ENCODE measurements at places on chromosomes 5 and 9. TPM values are rescaled to one million over a fixed set of nuclear protein-coding genes. Genes with fewer than 3 reads are reported as not detected.

- no peak for DNase-seq
- no peaks in the 10 kb centered on the region for H3K4me1 ChIP-seq
- no peaks in the 10 kb centered on the region for H3K36me3 ChIP-seq
Measured at GRCh38 chr9:70457235-70457634, 42.8 kb upstream of the KLF9 start.

- H3K36me3 ChIP-seq, result no peaks in the 10 kb centered on the region
- H3K4me1 ChIP-seq, result peaks cover 4% of the 10 kb centered on the region
- H3K27me3 ChIP-seq, result peaks cover 3% of the 10 kb centered on the region
- DNase-seq, result no peak
- H3K4me3 ChIP-seq, result no peak overlapping the region
Measured at GRCh38 chr9:121500165-121500478, 478 bp upstream of the GGTA1 start.

DNA sequence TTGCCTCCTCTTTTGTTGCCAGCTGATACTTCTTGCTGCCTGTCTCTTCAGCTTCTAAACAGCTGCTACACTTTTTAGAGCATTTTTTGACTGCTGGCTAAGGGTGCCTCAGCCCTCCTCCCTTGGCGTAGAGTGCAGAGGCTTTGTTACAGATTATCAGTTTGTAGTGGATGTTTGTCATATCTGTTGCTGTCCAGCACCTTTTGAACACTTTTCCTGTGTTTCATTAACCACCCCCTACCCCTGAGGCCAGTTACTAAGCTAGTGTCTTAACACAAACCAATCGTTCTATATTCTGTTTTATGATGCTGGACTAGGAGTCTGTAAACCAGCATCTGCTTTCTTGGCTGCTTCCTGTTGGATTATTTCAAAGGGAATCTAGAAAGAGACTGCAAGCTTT is 441.5 kb downstream of the DNAH5 start:
- no peak overlapping the region for H3K27ac ChIP-seq
- no peaks in the 10 kb centered on the region for H3K36me3 ChIP-seq
- DNase-seq, result no peak
- H3K4me1 ChIP-seq, result no peaks in the 10 kb centered on the region

DNA sequence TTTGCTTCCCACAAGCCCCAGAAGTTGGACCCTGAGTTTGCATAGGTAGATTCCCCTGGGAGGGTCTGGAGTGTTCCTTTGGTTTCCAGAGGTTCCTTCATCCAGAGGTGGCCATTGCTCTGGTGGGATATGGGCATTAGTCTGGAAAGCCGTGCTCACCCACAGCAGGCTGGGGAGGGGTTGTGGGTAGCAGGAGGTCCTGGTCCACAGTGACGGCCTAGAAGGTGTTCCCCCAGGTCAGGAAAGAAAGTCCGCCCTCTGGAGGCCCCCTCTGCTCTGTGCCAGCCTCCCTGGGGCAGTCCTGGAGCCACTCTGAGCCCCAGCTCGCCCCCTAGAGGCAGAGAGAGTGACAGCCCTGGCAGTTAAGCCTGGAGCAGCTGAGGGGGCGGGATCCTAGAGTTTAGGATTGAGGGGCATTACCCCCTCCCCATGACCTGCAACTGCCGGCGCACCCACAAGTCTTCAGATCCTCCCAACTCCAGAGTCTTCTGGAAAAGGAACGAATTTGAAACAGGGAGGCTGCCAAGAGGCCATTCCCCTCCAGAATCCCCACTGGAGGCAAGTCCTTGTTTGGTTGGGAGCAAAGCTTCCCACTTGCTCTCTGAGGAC is 36.8 kb downstream of the NDST1 start:
- peak; percentile 17 for DNase-seq
- no peak overlapping the region for H3K27ac ChIP-seq
- no peaks in the 10 kb centered on the region for H3K36me3 ChIP-seq
- H3K4me3 ChIP-seq, result no peak overlapping the region
- no peaks in the 10 kb centered on the region for H3K4me1 ChIP-seq

GRCh38 chr5:152601806-152602732 is 197.0 kb upstream of the NMUR2 start:
- H3K27me3 ChIP-seq, result no peaks in the 10 kb centered on the region
- no peaks in the 10 kb centered on the region for H3K4me1 ChIP-seq
- no peak overlapping the region for H3K4me3 ChIP-seq
- no peaks in the 10 kb centered on the region for H3K36me3 ChIP-seq

- DNase-seq, result no peak
- peaks cover 53% of the 10 kb centered on the region for H3K4me1 ChIP-seq
- H3K36me3 ChIP-seq, result peaks cover 54% of the 10 kb centered on the region
- peak overlapping the region; percentile 97 for H3K27ac ChIP-seq
- no peaks in the 10 kb centered on the region for H3K27me3 ChIP-seq
- H3K4me3 ChIP-seq, result peak overlapping the region; percentile 86
Measured at GRCh38 chr5:134124289-134125038, 10.0 kb downstream of the TCF7 start.

DNA sequence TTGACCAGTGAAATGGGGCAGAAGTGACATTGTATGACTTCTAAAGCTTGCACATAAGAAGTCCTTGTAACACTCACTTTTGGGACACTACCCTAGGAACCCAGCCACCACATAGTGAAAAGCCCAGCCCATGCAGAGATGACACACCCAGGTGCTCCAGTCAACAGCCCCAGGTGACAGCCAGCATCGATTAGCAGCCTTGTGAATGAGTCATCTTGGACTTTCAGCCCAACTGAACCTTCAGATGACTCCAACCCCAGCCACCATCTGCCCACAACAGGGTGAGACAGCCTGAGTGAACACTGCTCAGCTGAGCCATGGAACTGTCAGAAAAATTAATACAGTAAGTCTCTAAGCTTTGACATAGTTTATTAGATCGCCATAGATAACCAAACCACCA is 458.6 kb downstream of the ZSWIM6 start:
- H3K4me3 ChIP-seq, result no peak overlapping the region
- H3K27ac ChIP-seq, result no peak overlapping the region
- no peak for DNase-seq
- H3K4me1 ChIP-seq, result no peaks in the 10 kb centered on the region
- no peaks in the 10 kb centered on the region for H3K27me3 ChIP-seq

Gene ST8SIA4
- total RNA-seq, result 21.9 TPM

DNA sequence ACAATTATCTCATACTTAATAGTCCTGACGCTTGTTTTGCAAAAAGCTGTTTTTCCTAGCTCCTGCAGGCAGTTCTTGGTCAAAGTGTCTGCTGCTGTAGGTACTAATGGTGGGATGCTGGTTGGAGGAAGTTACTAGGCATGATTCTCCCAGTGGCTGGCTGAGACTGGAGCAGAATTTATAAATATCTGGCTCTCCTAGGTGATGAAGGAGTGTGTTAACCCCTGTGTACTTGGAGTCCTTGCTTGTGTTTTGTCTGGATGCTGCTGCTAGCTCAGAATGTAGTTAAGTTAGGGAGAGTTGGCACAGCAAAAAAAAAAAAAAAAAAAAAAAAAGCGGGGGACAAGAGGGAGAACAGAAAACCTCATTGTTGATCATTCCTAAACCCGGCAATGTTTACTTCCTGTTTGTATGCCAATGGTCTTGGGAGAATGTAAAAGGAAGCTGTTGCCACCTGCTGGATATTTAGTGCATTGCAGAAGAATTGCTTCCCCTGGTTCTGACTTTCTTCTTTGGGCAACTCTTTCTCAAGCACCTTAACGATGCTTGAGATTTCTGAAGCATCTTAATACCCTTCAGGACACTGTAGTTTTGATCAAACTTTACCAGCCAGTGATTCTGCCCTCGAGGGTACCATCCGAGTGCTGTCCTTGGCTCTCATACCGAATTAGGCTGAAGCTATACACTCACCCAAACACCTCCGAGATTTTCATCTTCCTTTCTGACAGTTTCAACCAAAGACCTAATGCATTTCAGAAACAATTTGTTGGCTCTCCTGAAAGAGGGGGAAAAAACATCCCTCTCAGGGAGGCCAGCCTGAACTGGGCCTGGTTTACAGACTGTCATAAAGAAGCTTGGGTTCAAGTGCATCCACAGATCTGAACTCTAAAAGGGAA is 71.7 kb upstream of the WWC1 start:
- no peaks in the 10 kb centered on the region for H3K27me3 ChIP-seq
- H3K36me3 ChIP-seq, result no peaks in the 10 kb centered on the region
- H3K4me1 ChIP-seq, result no peaks in the 10 kb centered on the region
- DNase-seq, result peak; percentile 21

GRCh38 chr5:94849324-94849723 is 230.9 kb downstream of the SLF1 start:
- no peak overlapping the region for H3K4me3 ChIP-seq
- no peaks in the 10 kb centered on the region for H3K4me1 ChIP-seq
- no peaks in the 10 kb centered on the region for H3K36me3 ChIP-seq
- no peak for DNase-seq
